NCI-H2029 treated with DMSO at 0.1 percent for 48 hours (cell line): ENCODE measurements at places on chromosomes 16 and 17.

DNA sequence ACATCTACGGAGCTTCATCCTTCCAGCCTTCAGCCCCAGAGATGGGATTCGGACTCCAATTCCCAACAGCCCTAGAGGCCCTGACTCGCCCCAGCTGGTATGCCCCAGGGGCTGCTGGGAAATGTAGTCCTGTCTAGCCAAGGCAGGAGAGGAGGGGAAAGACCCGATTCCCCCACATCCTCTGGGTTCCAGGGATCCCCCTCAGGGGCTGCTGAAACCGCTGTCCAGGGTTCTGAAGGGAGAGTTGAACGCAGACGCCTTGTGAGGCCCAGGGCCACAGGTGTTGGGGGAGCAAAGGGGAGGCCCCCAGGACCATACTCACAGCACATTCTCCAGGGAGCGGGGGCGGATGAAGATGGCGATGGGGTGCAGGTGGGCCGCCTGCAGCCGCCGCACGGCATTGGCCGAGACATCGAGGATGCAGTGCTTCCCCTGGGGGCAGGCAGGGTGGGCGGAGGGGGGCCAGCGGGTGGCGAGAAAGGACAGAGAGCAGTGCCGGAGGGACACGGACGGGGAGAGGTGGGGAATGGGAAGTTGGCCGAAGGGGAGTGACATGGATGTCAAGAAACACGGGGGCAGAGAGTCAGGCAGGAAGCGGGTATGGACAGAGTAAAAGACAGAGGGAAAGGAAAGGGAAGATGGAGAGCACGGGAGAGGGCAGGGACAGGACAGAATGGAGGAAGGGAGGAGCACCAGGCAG is 12.6 kb upstream of the ASGR1 start:
- no peak for DNase-seq

- no peak for DNase-seq
Measured at GRCh38 chr17:29731589-29731929, 108.8 kb upstream of the CORO6 start.

DNA sequence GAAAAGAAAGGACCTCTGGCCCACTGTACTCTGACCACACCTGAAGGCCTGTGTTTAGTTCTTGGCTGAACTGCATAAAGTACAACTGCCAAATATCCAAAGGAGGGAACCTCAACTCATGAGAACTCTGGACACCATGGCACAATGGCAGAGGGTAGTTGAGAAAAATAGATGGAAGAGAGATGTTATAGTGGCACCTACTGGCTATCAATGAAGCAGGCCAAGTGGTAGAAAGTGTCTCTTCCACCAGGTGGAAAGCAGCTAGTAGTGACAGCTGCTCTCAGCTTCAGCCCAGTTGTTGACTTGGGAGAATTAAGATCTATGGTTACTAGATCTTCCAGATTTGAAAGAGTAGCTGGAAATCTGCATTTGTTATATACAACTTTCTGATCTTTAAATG is 3.2 kb downstream of the MED31 start:
- DNase-seq: no peak

- no peak for DNase-seq
Measured at GRCh38 chr16:50645563-50646220, 35.4 kb downstream of the SNX20 start.

GRCh38 chr17:917941-918740 is 61.4 kb downstream of the NXN start:
- DNase-seq: no peak

- no peak for DNase-seq
Measured at GRCh38 chr17:75498726-75499213, 16.6 kb downstream of the CASKIN2 start.

GRCh38 chr16:31810863-31811262 is 62.7 kb upstream of the ZNF267 start:
- no peak for DNase-seq

- no peak for DNase-seq
Measured at GRCh38 chr17:74573169-74573568, 5.9 kb upstream of the CD300H start.

DNA sequence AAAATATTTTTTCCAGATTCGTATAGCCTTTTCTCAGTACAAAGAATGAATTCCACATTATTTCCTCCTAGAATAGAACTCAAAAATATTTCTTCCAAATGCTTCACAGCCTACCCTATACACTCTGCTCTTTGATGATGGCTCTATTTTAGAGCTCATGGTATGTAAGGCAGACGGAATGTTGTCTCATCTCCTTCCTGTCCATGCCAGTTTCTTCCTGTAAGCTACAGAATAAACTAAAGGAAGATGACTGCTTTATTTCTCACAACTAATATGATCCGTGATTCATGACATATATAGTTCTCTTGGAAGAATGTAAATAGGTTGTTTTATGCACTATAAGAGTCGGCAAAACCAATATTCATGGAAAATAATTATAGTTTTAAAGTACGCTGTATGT is 723.1 kb downstream of the CDH11 start:
- no peak for DNase-seq

- no peak for DNase-seq
Measured at GRCh38 chr16:73049511-73049910, 1.6 kb upstream of the ZFHX3 start.

GRCh38 chr16:13181432-13181831 is 280.0 kb downstream of the SHISA9 start:
- DNase-seq: no peak

DNA sequence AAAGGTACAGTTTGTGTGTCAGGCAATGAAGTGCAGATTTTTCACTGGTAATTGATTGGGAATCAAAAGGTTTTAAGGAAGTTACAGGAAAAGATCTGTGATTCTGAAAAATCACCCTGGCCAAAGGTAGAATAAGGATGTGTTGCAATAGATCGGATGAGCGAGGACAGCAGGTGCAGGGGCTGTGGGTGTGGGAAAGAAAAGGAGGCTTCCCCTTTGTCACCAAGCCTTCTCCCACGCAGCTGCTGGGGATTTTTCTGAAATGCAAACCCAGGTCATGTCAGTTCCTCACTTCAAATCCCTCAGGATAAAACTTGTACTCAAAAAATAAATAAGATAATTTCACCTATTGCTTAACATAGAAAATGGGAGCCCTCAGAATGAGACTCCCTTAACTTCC is 47.9 kb upstream of the ARHGAP17 start:
- no peak for DNase-seq

DNA sequence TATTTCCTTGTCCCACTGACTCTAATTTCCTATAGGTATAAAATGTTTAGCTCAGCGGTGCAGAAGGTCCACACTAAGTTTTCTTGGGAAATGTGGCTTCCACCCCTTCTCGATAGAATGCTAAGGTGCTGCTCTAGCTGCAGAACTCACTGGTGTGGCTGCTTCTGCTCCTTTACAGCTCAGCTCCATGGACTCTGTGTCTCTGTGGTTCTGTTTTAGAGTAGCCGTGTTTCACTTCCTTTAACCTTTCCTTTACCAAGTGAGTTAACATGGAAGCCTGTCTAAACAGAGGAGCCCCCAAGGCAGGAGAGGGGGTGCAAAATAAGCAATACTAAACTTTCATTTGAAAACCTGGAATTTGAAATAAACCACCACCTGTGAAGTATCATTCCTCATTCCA is 65.3 kb downstream of the SPECC1 start:
- no peak for DNase-seq

DNA sequence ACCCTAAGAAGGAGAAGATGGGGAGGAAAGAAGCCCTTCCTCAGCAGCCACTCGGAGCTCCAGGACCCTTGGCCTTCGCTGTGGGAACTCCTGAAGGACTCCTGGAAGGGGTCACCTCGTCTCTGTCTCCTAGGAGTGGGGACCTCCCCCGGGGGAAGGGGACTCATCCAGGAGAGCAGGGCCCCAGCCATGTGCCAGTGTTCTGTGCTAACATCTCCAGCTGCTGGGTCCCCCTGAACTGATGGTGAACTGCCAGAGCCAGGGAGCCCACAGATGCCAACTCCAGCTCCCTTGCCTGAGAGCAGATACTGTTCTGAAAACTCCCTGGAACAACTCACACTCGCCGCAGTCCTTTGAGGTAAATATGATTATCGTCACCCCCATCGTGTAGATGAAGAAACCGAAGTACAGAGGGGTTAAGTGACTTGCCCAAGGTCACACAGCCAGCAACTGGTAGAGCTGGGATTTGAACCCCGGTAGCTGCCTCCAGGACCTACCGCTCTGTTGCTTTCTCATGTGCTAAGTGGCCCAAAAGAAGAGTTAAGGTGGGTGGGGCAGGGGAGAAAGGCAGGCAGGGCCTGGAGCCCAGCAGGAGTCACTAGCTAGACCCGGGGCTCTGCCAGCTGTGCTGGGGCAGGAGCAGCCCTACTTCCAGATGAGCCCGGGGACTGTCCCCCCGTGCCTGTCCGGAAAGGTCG is 10.5 kb downstream of the TIMM22 start:
- no peak for DNase-seq

- no peak for DNase-seq
Measured at GRCh38 chr17:58991718-58992331, 114.9 kb downstream of the TRIM37 start.

- no peak for DNase-seq
Measured at GRCh38 chr16:15857724-15858560, 1.1 kb upstream of the MYH11 start.
